Karpas-422 (cell line): ENCODE measurements at places on chromosomes 7 and 10.

DNA sequence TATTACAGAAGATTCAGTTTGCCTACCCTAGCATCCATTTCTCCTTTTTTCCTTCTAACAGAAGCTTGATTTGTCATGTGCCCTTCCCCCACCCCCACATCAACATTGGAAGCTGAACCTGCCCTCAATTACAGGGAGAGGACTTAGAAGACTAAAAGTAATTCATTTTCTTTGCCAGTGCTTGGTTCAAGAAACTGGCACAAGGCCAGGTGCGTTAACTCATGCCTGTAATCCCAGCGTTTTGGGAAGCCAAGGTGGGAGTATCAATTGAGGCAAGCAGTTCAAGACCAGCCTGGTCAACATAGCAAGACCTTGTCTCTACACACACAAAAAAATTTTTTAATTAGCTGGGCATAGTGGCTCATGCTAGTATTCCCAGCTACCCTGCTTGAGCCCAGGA, 32.6 kb downstream of the CCNJ start:
- H3K27ac ChIP-seq, result no peak overlapping the region
- no peak for DNase-seq
- H3K27me3 ChIP-seq, result no peaks in the 10 kb centered on the region

DNA sequence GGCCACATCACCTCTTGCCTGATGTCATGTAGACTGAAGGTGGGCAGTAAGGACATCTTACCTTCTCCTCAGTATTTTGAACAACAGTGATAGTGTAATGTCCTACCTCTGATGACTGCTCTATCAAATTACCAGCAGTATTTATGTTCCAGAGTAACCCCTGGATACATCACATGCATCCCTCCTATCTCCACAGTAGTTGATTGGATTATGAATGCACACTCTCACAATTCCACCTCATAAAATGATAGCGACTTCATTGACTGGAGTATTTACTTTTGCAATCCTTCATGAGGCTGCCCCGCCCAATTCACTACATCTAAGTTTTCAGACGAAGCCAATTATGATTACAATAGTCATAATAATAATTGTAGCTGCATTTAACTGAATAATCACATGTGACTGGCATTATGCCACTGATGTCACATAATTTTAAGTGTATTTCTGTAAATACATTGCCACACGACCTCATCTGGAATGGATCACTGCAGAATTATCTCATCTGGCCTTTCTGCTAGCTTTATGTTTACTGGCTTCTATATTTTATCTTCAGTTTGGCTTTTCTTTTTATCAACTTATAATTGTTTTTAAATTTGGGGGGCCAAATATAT, 268.9 kb downstream of the SLC25A13 start:
- DNase-seq, result no peak
- no peak overlapping the region for H3K27ac ChIP-seq
- no peaks in the 10 kb centered on the region for H3K36me3 ChIP-seq
- H3K27me3 ChIP-seq, result no peaks in the 10 kb centered on the region
- no peak overlapping the region for H3K4me3 ChIP-seq
- H3K4me1 ChIP-seq, result no peaks in the 10 kb centered on the region

DNA sequence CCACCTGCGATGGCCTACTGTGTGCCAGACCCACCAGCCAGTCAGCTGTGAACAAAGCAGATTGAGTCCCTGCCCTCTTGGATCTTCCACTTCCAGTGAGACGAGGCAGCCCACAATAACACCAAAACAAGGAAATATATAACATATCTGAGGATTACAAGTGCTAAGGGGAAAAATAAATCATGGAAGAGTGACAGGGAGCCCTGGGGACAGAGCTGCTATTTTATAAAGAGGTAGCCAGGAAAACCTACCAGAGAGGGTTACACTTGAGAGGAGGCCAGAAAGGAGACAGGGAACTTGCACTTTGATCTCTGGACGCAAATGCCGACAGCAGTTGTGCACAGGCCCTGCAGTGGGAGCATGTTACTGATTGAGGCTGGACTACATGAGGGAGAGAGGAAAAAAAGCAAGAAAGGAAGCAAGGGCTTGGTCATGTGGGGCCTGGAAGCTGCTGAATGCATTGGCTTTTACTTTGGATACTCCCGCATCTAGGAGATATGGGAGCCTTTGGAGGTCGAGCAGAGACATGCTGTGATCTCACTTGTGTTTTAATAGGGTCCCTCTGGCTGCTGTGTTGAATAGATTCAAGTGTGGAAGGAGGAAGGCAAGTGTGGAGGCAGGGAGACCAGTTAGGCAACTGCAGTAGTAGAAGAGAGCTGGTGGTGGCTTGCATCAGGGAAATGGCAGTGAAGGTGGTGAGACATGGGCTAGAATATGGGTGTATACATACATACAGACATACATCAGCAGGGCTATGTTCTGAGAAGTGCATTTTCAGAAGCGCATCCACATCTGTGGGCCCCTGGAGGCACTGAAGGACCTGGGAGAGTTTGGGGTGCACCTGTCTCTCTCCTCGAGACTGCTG, 26.2 kb downstream of the MINDY4 start:
- peaks cover 52% of the 10 kb centered on the region for H3K4me1 ChIP-seq
- H3K27ac ChIP-seq, result no peak overlapping the region
- no peaks in the 10 kb centered on the region for H3K36me3 ChIP-seq
- H3K27me3 ChIP-seq, result no peaks in the 10 kb centered on the region
- no peak overlapping the region for H3K4me3 ChIP-seq

GRCh38 chr10:31087011-31087410, 55.3 kb upstream of the ZNF438 start:
- no peak for DNase-seq
- H3K36me3 ChIP-seq, result no peaks in the 10 kb centered on the region
- no peaks in the 10 kb centered on the region for H3K27me3 ChIP-seq
- H3K4me3 ChIP-seq, result no peak overlapping the region
- no peak overlapping the region for H3K27ac ChIP-seq

- no peaks in the 10 kb centered on the region for H3K36me3 ChIP-seq
- no peak overlapping the region for H3K4me3 ChIP-seq
- H3K27ac ChIP-seq, result no peak overlapping the region
Measured at GRCh38 chr7:80699045-80699638, 60.7 kb downstream of the CD36 start.

GRCh38 chr10:6020826-6021225, 41.3 kb downstream of the IL2RA start:
- no peaks in the 10 kb centered on the region for H3K36me3 ChIP-seq
- 0 out of 2 replicates have a peak, but pooled peaks cover 2% of the 10 kb centered on the region for H3K27me3 ChIP-seq
- H3K4me1 ChIP-seq, result no peaks in the 10 kb centered on the region
- no peak overlapping the region for H3K27ac ChIP-seq
- no peak for DNase-seq

- H3K27ac ChIP-seq, result no peak overlapping the region
- H3K4me3 ChIP-seq, result no peak overlapping the region
- H3K27me3 ChIP-seq, result no peaks in the 10 kb centered on the region
- no peak for DNase-seq
- H3K4me1 ChIP-seq, result peaks cover 12% of the 10 kb centered on the region
Measured at GRCh38 chr7:98619450-98620321, 2.6 kb downstream of the NPTX2 start.

- H3K4me3 ChIP-seq, result no peak overlapping the region
- H3K27ac ChIP-seq, result no peak overlapping the region
Measured at GRCh38 chr7:111835066-111835465, 272.8 kb upstream of the IMMP2L start.

- no peaks in the 10 kb centered on the region for H3K27me3 ChIP-seq
- no peaks in the 10 kb centered on the region for H3K36me3 ChIP-seq
- H3K4me1 ChIP-seq, result no peaks in the 10 kb centered on the region
- no peak overlapping the region for H3K4me3 ChIP-seq
Measured at GRCh38 chr7:23645822-23646221, 34.2 kb upstream of the FAM221A start.
